ENCODE measurements at places on chromosomes 6 and 20. TPM values are rescaled to one million over a fixed set of nuclear protein-coding genes. Genes with fewer than 3 reads are reported as not detected.

- H3K36me3 ChIP-seq = no peaks in the 10 kb centered on the region
- H3K27me3 ChIP-seq = no peaks in the 10 kb centered on the region
- no peak overlapping the region for H3K4me3 ChIP-seq
- no peak overlapping the region for H3K27ac ChIP-seq
- DNase-seq = no peak
- no peaks in the 10 kb centered on the region for H3K4me1 ChIP-seq
These were observed 10.6 kb upstream of the SAMD3 start for GRCh38 chr6:130233330-130233729.

POLR1H gene
- total RNA-seq = 17.0 TPM

ENPP5 gene
- total RNA-seq = 1.2 TPM

MMP24OS gene
- total RNA-seq = 99.0 TPM

- H3K27ac ChIP-seq = peak overlapping the region; percentile 97
- peaks cover 12% of the 10 kb centered on the region for H3K27me3 ChIP-seq
- H3K4me3 ChIP-seq = peak overlapping the region; percentile 85
These were observed 1.1 kb upstream of the PANK2 start for GRCh38 chr20:3887876-3888620.

UST gene
- total RNA-seq = 11.2 TPM

- no peaks in the 10 kb centered on the region for H3K4me1 ChIP-seq
- H3K36me3 ChIP-seq = peaks cover 1% of the 10 kb centered on the region
- no peak overlapping the region for H3K27ac ChIP-seq
- H3K27me3 ChIP-seq = no peaks in the 10 kb centered on the region
These were observed 17.5 kb downstream of the SLC52A3 start for GRCh38 chr20:750801-751200.

- H3K4me1 ChIP-seq = no peaks in the 10 kb centered on the region
- H3K36me3 ChIP-seq = no peaks in the 10 kb centered on the region
- no peak overlapping the region for H3K4me3 ChIP-seq
- no peak for DNase-seq
- H3K27me3 ChIP-seq = no peaks in the 10 kb centered on the region
These were observed 59.9 kb upstream of the MAP7 start for GRCh38 chr6:136609873-136610706.

Data from glutamatergic neuron (in vitro differentiated cells).